Activated CD4-positive, alpha-beta T cell treated with anti-CD3 and anti-CD28 coated beads, Interleukin-2, amount 50 U/mL, for 1 hour (primary cell): ENCODE measurements at places on chromosomes 1 and 21.

- no peak for DNase-seq
Measured at GRCh38 chr1:76595024-76595423, 272.3 kb upstream of the ST6GALNAC5 start.

DNA sequence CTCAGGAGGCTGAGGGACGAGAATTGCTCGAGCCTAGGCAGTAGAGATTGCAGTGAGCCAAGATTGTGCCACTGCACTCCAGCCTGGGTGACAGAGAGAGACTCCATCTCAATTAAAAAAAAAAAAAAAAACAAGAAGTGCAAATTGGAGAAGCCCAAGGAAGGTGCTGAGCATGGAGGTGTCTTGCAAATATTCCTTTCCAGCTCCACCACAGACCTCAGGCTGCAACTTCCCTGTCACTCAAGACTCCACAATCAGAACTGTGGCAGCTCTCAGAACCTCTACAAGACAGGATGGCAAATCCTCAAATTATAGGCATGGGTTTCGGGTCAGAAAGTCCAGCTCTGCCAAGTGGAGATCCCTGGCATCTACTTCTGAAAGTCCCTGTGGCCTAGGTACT, 104.4 kb upstream of the TIAM1 start:
- DNase-seq, result no peak

GRCh38 chr1:24692351-24692980, 49.4 kb downstream of the SRRM1 start:
- DNase-seq, result no peak

- no peak for DNase-seq
Measured at GRCh38 chr1:31502926-31503511, 73.3 kb upstream of the TINAGL1 start.

DNA sequence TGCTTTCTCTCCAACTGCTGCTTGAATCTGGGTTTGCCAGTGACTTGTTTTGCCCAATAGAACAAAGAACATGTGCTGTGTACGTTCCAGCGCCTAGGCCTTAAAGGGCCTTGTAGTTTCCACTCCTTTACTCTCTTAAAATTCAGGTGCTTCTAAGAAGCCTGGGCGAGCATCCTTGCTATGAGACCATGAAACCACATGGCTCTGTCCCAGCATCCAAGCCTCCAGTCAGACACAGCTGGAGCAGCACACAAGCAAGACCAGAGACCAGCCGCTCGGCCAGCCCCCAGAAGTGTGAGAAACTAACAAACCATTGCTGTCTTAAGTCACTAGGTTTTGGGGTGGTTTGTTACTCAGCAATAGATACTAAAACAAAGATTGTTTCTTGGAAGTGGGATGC, 15.1 kb downstream of the PLEKHO1 start:
- DNase-seq, result no peak

- DNase-seq, result no peak
Measured at GRCh38 chr1:173258479-173259264, 51.5 kb upstream of the TNFSF4 start.

DNA sequence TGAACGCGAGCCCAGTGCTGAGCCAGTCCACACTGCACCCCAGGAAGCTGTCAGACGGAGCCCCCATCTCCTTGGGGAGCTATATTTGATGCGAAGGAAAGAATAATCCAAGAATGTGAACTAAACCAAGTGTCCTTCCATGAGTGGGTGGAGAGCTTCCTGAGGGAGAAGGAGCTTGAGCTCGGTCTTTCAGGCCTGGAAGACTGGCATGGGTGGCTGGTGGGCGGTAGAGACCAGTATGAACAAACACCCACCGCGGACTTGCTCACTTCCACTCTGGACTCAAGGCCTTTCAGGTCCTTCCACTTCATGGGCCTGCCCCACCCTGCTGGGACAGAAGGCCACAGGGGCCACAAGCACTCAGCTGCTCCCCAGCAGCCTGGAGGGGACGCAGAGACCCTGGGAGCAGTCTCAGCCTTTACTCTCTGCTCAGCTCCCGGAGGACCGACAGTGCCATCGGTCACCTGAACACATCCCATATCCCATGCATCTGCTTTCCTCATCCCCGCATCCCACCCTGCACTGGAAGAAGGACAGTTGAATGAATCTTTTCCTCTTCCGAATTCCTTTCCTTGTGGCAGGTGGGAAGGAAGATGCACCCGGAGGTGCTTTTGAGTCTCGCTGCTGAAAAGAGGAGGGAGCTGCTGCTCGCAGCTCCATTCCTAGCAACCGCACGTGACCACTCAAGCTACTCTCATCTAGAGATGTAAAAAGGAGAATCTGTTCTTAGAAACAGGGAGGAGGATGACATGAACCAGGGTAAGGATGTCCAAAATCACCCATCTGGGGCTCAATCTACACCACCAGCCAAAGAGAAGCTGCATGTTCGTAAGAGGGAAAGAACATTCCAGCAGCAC, 92.3 kb downstream of the PGBD5 start:
- no peak for DNase-seq

GRCh38 chr1:216742625-216743024, 19.4 kb upstream of the ESRRG start:
- DNase-seq, result no peak

DNA sequence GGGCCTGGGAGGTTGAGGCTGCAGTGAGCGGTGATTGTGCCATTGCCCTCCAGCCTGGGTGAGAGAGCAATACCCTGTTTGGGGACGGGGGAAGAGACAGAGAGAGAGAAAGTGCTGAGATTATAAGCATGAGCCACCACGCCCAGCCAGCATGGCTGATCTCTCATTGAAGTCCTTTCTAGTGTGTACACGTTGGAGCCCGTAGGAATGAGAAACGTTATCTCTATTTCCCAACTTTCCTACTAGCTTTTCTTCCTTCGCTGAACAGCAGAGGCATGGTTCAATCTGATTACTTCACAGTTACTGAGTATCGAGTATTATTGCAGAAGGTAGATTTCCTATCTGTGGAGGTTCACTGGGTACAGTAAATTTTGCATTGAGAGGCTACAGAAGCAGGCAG, 4.5 kb downstream of the PEX14 start:
- DNase-seq, result no peak

GRCh38 chr1:201336711-201337450, 40.6 kb downstream of the TNNT2 start:
- no peak for DNase-seq

GRCh38 chr1:174465855-174466254, 18.1 kb downstream of the GPR52 start:
- no peak for DNase-seq

- peak; percentile 9 for DNase-seq
Measured at GRCh38 chr1:37931102-37931360, 15.8 kb downstream of the INPP5B start.

GRCh38 chr1:66445492-66446181, 88.3 kb upstream of the SGIP1 start:
- peak; percentile 44 for DNase-seq

GRCh38 chr1:42765832-42766740, 742 bp downstream of the P3H1 start:
- peak; percentile 19 for DNase-seq

GRCh38 chr1:58779801-58780382, 4.0 kb downstream of the JUN start:
- DNase-seq, result no peak

GRCh38 chr1:46615735-46616134, 876 bp downstream of the MOB3C start:
- no peak for DNase-seq

- no peak for DNase-seq
Measured at GRCh38 chr1:72034827-72035226, 247.5 kb downstream of the NEGR1 start.

DNA sequence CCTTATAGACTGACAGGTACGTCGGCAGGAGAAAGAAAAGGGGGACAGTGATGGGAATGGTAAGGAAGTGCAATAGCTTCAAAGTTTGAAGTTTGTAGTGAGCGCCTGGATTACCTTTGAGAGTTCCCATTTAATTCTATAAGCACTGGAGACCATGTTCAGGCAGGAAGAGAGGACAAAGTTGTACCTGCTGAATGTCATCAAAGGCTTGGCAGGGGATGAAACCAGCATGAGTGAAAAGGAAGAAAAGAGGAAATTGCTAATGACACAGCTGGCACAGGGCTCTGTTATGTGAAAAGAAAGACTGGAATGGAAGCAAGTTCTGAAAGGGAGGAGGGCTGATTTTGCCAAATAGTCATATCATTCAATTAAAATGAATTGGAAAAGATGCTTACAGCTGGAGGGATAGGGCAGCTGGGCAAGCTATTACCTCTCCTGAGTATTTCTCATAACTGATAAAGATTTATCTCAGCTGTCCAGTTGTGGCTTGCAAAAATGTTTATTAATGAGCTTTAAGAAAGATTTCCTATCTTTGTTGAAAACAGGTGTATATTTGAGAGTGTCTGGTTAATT, 109.2 kb downstream of the HMCN1 start:
- DNase-seq, result no peak

GRCh38 chr21:14120091-14120734, 90.5 kb downstream of the LIPI start:
- no peak for DNase-seq

DNA sequence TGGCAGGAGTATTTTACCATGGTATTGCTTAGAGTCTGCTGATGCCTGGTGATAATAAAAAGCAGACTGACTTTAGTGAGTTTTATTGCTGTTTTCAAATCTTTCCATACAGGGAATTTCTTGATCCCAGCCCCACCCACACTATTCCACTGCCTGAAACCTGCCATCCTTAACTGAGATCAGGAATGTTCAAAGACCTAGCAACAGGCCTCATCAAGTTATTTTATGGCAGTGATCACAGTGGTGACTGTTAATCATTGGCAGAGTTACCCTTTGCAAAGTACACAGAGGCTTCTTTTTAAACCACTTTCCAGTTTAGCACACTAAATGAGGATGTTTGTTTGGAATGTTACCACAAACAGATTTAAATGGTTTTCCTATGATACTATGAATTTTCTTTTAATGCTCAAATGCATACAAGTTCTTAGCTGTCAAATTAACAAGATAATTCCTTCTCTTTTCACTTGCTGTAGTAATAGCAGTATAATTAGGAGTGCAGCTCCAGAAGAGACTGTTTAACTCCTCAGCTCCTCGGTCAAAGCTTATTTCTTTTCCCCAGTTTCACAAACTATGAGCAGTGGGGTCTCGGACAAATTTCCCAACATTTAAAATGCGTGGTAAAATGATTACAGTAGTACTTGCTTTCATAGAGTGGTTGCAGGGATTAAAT, 69.9 kb upstream of the USP25 start:
- DNase-seq, result no peak

- no peak for DNase-seq
Measured at GRCh38 chr21:44623575-44623974, 3.3 kb upstream of the KRTAP10-9 start.

- DNase-seq, result no peak
Measured at GRCh38 chr1:112699425-112700144, 7.3 kb downstream of the RHOC start.

DNA sequence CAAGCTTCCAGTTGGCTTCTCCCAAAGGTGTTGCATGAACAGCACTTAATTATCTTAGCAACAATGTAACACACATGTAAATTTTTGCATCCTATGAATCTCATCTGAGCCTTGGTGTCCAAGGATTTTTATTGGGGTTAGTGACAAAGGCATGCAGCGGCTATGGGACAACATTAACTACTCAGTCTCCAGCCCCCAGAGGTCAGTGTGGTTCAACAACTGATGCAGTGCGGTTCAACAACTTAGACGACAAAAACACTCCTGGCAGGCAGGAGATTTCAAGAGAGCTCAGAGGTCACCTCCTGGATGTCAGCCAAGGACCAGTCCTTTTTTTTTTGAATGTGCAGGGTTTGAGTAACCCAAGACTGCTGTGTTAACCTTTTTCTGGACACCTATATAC, 77.5 kb upstream of the HMCN1 start:
- DNase-seq, result no peak

GRCh38 chr1:45545019-45545493, 5.6 kb upstream of the AKR1A1 start:
- DNase-seq, result no peak

DNA sequence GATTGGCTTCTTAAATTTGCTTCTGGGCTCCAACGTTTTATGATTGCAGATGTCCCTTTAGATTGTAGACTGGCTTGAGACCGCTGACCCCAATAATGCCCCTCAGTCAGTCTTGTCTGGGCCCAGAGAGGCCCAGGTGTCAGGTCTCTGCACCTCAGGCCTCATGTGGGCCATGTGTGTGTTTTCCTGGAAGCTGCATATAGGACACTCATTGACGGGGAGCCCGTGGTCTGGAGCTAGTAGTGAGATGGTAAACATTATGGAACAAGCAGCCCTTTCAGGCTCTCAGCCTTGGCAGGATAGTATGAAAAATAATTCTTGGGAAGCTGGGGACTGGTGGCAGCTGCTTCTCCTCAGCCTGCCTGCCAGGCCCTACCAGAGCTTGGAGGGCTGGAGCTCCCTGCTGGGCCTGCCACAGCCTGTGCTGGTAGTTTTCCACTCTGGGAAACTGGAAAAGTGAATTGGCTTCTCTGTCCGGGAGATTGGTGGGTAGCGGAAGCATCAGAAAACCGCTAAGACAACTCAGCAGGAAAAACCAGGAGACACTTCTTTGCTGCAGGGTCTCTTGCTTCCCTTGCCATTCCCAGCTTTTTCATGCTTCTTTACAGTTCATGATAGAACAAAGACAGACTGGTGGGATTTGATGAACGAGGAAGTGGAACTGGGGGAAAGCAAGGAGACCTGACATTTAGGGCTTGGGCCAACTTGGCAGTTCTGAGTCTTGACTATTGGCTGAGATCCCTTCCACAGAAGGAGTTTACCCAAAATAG, 57.8 kb upstream of the HSD17B7 start:
- no peak for DNase-seq

DNA sequence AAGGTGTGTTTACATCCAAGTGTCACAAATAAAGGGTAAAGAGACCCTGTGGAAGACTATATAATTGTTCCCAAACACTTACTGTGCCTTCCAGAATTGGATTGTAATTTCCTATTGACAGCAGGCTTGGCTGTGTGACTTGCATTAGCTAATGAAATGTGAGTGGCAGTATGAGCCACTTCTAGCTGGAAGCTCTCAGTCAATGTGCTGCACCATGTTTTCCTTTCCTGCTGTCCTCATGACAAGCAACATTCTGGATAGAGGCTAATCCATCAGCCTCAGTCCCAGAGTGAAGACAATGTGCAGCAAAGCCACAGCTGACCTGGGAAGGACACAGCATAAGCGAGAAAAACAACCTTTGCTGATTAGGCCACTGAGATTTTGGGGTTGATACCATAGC, 5.9 kb upstream of the FOXJ3 start:
- DNase-seq, result no peak

DNA sequence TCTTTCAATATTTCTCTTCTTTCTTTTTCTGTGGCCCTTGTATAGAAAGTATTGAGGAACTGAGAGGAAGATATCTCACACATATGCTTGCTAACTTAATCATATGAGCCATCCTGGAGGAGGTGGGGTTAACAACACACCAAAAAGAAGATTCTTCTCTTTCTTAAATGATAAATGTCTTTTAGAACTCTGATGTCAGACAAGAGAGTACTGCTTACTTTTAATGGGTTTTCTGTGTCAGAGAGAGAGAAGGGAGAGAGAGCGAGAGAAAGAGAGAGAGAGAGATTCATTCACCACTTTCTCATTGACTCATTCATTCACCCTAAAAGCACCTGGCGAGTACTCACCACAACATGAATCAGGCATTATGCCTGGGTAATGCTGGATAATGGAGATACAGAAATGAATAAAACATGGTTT, 250.3 kb upstream of the SGIP1 start:
- no peak for DNase-seq
